Astrocyte of the spinal cord (primary cell): ENCODE measurements at places on chromosomes 13 and 19.
A peak's percentile ranks its signal among the peaks of the same experiment; 100 is the strongest.

GRCh38 chr13:73230716-73231115, 171.9 kb downstream of the KLF5 start:
- no peak for DNase-seq

- DNase-seq, result no peak
Observed at GRCh38 chr13:41503356-41503755, 46.0 kb downstream of the RGCC start.

GRCh38 chr13:102002287-102002686, 399.6 kb downstream of the FGF14 start:
- peak; percentile 35 for DNase-seq

GRCh38 chr13:74132776-74133656, 1.2 kb downstream of the KLF12 start:
- peak; percentile 35 for DNase-seq

GRCh38 chr13:42239161-42239560, 32.8 kb upstream of the AKAP11 start:
- DNase-seq, result no peak

DNA sequence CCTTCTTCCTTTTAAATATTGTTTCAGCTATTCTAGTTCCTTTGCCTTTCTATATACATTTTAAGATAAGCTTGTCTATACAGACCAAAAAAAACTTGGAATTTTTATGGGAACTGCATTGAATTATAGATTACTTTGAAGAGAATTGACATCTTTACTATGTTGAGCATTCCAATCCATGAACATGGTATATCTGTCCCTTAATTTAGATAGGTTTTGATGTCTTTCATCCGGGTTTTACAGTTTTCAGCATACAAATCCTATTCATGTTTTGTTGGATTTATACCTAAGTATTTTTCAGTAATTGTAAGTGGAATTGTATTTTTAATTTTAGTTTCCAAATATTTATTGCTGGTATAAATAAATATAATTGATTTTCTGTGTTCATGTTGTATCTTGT, 12.2 kb upstream of the IFNL1 start:
- no peak for DNase-seq

- no peak for DNase-seq
Observed at GRCh38 chr19:16062789-16063188, 13.5 kb upstream of the TPM4 start.

DNA sequence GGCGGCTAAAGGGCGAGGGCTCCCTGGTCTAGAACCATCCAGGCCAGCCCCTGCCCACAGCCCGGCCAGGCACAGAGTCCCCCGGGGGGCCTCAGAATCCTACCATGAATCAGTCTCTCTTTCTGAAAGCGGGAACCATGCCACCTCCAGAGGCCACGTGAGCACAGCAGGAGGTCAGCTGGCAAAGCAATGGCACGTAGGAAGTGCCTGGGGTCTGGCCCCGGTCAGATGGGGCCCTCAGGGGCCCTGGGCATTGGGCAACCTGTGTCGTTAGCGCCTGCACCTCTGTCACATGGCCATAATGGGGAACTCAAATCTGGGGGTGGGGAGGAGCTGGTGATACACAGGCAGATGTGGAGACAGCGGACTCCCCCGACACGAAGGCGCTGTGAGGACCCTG, 8.8 kb downstream of the MFSD12 start:
- DNase-seq, result no peak

DNA sequence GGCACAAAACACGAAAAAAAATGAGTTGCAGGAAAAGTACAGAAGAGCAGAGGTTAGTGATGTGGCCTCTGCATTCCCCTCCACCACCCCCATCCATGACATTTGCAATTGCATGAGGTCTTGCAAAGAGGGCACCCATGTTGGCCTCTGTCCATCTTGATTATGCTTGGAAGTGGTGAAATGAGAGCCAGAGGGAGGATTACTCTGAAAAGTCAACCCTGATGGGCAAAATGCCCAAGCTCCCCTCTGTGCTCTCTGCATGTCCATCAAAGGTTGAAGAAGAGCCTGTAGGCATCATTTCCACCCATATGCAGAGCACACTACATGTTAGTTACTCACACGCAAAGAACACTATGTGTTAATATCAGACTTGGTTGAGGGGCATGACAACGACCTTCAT, 71.4 kb downstream of the SLC15A1 start:
- peak; percentile 19 for DNase-seq

- DNase-seq, result no peak
Observed at GRCh38 chr13:24348385-24348784, 39.0 kb downstream of the C1QTNF9 start.

DNA sequence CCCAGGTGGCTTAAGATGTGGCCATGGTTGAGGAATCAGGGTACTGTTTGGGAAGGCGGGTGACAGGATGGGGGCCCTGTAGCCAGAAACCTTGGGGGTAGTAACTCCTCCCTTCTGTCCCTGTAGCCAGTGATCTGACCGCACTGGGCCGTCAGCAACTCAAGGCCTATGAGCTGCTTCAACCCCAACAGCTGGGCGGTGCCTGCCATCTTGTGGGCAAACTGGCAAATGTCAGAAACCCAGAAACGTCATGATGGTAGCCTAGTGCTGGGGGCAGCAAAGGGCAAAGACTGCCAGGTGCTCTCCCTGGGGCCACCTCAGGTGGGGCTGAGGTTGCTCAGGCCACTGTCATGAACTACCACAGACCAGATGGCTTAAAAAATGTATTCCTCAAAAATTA, 3.5 kb downstream of the COPE start:
- peak; percentile 18 for DNase-seq

GRCh38 chr13:40181203-40181845, 485.1 kb downstream of the FOXO1 start:
- DNase-seq, result peak; percentile 59

DNA sequence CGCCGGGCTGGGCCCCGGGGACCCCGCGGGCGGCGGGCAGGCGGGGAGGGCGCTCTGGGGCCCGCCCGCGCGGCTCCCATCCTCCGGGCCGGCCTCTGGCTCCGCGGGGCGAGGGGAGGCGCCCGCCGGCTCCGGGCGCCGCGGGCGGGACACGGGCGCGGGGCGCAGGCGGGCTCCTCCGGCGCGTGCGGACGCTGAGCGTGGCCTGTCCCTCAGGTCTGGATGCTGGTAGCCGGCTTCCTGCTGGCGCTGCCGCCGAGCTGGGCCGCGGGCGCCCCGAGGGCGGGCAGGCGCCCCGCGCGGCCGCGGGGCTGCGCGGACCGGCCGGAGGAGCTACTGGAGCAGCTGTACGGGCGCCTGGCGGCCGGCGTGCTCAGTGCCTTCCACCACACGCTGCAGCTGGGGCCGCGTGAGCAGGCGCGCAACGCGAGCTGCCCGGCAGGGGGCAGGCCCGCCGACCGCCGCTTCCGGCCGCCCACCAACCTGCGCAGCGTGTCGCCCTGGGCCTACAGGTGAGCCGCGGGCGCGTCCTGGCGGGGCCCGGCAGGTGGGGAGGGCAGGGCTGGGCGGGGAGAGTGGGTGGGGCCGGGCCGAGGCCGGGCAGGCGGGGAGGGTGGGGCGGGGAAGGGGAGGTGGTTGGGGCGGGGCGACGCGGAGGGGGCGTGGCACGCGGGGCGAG, 420 bp downstream of the IL17D start:
- DNase-seq, result peak; percentile 62

DNA sequence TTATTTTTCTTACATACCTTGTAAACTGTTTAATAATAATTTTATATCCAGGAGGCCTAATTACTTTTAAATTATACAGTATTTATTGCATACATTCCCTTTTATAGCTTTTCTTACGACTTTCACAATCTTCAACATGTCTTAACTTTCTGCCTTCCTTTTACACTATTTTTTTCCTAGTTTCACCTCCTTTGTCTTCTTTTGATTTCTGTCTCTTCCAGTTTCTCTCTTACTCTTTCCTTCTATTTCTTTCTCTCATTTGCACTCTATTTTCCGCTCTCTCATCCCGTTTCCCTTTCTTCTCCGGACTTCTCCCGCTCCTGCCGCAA, 11.5 kb downstream of the ZNF552 start:
- no peak for DNase-seq

DNA sequence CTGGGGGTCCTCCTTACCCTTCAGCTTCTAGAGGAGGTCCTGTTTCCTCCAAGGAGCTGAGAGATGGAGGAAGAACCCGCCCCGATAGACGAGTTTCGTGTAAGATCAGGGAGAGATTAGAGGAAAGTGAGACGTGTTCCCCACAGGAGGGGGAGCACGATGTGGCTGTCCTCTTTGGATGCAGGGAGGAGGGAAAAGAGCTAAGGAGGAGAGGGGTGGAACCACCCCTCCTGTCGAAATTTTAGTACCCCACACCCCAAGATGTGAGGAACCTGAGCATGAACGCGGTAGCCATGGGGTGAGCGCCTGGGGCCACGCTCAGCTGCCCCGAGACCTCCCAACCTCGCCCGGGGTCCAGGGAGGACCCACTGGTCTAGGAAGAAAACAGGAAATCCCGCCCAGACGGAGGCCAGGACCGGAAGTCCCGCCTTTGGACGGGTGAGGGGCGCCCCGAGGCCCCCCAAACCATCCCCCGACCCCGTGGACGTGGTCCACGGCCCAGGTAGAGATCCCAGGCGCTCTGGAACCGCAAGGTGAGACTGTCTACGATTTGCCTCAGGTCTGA, 1.2 kb downstream of the AKT1S1 start:
- peak; percentile 56 for DNase-seq

- DNase-seq, result peak; percentile 46
Observed at GRCh38 chr19:35557539-35558399, 5.7 kb downstream of the ATP4A start.

GRCh38 chr19:14035706-14036105, 4.1 kb downstream of the IL27RA start:
- DNase-seq, result no peak

- peak; percentile 63 for DNase-seq
Observed at GRCh38 chr19:11538232-11539036, at the start of gene CNN1. Gene CNN1 (plus strand): TSS chr19:11538851. CDS start chr19:11538928, 77 bp downstream.

GRCh38 chr19:28239270-28239669, 973.7 kb downstream of the UQCRFS1 start:
- DNase-seq, result no peak

GRCh38 chr13:110812121-110812868, 98.8 kb downstream of the ING1 start:
- DNase-seq, result peak; percentile 11

DNA sequence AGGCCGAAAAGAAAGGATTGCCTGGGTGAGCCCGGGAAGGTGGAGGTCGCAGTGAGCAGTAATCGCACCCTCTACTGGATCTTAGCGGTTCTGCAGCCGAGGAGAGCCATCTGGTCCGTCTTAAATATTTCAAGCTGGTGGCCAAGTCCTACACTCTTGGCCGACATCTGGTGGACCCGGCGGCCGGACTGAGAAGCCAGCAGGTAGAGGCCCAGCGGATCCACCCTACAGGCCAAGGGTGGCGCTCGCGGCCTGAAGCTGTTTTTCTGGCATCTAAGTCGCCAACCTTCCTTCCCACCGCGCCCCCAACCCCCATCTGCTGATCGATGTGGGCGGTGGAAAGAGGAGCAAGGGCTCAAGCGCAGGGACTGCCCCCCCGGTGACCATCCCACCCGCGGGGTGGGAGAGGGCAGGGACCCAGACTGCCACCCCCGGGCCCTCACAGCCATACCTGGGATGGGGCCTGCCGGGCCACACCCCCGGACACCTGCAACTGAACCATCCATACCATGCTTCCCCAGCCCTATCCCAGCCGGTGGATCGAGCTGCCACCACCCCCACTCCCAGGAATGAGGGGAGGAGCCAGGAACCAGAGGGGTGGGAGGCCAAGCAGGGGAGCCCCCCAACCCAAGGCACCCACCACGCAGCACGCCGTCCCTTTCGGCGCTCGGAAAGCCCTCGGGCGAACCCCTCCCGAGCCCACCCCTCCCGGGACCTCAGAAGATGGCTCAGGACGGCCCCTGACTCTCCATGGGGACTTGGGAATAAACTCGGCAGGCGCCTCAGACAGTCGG, 46.3 kb upstream of the ZNF730 start:
- DNase-seq, result peak; percentile 38

DNA sequence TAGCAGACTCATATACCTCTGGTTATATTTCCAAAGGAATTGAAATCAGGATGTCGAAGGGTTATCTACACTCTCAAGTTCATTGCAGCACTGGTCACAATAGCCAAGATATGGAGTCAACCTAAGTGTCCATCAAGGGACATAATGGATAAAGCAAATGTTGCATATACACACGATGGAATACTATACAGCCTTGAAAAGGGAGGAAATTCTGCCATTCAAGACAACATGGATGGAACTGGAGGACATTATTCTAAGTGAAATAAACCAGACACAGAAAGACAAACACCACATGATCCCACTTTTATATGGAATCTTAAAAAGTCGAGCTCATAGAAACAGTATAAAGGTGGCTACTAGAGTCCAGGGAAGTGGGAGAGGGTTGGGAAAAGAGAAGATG, 13.6 kb upstream of the ERCC1 start:
- no peak for DNase-seq

DNA sequence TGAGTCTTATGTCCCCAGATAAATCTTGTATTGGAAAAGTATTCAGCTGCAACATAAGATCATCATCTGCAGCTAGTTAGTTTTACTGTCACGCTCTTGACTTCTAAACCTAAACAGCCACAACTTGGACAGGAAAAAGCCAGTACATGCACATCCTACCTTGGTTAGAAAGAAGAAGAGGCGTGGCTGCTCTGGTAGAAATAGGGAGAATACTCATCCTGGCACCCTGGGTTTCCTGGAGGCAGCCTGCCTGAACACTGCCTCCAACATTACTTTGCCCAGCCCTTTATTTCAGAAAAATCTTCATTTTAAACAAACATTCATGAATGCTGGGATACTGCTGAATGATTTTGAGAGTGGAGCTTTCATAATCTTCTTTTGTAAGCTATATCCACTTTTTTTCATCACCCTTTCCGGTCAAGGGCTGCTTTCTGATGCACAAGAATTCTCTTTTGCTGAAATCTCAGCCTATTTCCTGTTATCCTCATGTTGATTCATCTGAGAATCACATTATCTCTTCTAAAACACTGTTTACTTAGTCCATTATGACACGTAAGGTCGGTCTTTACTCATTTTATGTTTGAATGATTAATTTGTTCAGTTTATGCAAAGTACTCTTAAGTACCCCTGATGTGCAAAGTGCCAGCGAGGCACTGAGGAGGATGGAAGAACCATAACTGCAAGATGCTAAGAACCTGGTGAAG, 55.2 kb downstream of the STARD13 start:
- peak; percentile 48 for DNase-seq

GRCh38 chr19:4329858-4330257, 8.8 kb downstream of the STAP2 start:
- no peak for DNase-seq

- DNase-seq, result no peak
Observed at GRCh38 chr13:44283600-44283999, 90.0 kb upstream of the SERP2 start.

DNA sequence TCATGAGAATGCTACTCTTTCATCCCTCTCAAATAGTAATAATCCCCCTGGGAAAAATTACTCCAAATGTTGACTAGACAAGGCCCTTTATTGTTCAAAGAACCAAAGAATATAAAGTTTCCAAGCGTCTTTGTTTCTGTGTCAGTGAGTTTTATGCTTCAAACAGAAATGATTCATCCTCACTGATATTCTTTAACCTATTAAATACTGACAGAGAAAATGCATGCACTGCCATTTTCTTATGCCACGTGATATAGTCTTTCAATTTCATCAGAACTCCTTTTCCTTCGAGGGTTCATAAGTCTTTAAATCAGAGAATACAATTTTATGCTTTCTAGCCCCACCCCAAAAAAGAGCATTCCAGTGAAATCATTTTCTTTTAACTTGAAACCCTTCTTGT, 211.6 kb downstream of the SHISA2 start:
- DNase-seq, result peak; percentile 28

- no peak for DNase-seq
Observed at GRCh38 chr13:110490009-110490770, 71.3 kb downstream of the RAB20 start.
